CD8-positive, alpha-beta T cell (primary cell): ENCODE measurements at places on chromosomes 7 and 10.

- DNase-seq = peak; percentile 5
Observed at GRCh38 chr7:111137296-111138192, 46.6 kb downstream of the LRRN3 start.

GRCh38 chr7:105990141-105990540 is 27.1 kb downstream of the CDHR3 start:
- DNase-seq = no peak

DNA sequence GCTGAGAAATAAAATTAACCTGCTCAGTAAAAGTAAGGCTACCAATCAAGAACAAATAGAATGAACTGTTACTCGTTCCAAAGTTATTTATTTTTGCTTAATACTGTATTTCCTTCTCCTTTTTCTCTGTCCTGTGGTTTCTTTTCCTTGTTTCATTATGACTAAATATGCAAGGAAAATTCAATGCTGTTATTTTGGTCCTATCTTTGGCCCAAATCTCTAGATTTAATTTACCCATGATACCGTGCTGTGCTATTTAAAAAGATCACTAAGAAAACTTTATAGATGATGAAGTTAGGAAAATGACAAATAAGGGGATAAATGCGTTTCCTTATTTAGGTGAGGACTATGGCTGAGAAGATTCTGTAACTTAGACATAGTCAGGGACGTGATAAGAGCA is 45.3 kb upstream of the FAM133B start:
- no peak for DNase-seq

DNA sequence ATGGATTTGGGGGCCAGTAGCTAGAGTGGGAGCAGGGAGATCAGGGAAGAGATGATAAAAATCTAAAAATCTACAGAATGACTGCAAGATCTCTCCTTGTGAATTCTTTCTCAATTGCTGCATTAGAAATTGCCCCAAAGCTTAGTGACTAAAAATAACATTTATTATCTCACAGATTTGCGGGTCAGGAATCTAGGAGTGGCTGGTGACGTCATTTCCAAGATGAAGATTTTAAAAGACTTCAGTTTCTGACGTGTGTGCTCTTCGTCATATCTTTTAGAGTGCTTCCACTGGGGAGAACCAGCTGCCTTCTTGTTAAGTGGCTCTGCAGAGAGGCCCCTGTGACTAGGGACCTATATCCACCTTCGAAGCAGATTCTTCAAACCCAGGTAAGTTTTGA is 112.6 kb downstream of the DGKI start:
- DNase-seq = no peak

DNA sequence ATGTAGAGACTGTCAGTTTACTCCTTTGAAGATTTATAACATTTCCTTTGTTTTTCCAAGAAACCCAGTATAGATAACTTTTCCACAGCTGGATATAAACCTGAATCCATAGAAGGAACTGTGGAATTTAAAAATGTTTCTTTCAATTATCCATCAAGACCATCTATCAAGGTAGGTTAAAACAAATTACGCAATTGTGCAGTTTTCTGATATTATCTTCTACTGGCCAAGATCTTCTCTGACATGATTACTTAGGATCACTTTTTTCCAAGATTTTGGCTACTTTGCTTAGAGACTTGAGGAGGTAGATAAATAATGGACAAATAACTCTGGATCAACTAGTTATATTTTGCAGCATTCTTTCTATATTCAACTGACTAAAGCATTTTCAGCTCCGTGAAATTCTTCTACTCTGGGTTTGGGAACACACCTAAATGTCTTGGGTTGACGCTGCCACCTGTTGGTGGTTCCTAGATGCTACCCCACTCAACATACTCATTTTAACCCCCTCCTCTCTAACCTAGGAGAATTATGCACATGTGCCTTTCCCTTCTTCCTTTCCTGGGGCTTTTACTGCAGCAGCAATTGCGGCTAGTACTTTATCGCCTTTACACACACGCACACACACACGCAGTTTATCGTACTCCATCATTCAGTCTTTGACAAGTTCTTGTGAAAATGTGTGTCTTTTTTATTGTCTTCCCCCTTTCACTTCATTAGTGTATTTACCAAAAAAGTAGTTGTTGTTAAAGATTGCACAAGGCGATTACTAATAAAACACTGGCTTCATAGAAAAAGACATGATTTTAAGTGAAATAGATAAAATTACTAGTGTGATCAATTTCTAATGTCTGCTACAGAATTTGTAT is 32.7 kb downstream of the ABCB5 start:
- DNase-seq = no peak

- peak; percentile 8 for DNase-seq
Observed at GRCh38 chr10:104274762-104275721, 6.1 kb downstream of the GSTO2 start.

DNA sequence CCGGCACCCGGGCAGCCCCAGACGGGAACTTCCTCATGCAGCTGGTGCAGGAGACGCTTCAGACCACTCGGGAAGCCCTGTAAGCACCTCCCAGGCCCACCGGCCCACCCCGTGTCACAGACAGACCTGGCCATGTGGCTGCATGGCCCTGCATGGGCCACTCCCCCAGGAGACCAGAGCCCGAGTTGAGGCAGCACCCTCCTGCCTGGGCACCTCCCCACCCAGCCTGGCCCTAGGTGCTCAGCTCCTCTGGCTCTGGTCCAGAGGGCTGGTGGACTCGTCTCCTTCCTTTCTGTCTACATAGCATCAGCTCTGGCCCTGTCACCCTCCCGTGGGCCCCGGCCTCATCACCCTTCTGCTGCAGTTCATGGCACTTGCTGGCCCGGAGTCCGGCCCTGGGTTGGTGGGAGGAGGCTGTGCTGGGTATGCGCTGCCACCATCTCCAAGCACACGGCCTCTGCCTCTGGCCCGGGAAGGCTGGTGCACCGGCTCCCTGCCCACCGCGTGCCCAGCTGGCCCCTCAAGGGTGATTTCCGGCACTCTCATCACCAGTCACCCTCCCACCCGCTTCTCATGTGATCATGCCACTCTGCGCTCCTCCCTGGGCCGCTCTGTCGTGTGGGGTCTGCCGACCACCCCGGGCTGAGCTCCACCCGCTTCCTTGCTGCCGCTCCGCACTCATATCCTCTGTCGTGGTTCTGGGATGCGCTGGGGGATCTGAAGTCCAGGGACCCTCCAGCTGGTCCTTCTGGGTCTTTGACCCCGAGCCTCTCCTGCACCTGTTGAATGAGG is 53.1 kb upstream of the DPYSL4 start:
- DNase-seq = no peak

GRCh38 chr7:6143997-6144396 is 112.8 kb downstream of the ANKRD61 start:
- DNase-seq = no peak

GRCh38 chr7:131454498-131454897 is 101.9 kb downstream of the PODXL start:
- no peak for DNase-seq

- no peak for DNase-seq
Observed at GRCh38 chr10:112990271-112990670, 40.2 kb downstream of the TCF7L2 start.

GRCh38 chr7:155741082-155741481 is 71.2 kb downstream of the SHH start:
- no peak for DNase-seq

DNA sequence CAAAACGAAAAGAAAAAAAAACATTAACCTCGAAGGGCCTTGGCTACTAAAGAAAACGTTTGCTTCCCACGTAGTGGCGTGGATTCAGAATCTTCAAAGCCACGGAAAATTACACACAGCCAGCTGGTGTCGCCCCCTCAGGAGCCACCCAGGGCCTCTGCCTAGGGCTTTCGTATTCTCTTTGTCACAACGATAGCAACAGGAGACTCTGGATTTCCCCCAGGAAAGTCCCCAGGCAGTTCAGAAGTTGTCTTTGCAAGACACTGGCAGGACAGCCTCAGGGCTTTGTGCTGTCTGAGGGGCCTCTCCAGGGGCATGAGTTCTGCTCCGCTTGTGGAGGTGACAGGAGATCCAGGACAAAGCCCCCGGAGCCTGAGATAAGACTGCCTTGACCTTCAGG is 150.2 kb upstream of the INSYN2A start:
- DNase-seq = no peak

GRCh38 chr7:11533229-11533820 is 298.7 kb downstream of the THSD7A start:
- DNase-seq = no peak

DNA sequence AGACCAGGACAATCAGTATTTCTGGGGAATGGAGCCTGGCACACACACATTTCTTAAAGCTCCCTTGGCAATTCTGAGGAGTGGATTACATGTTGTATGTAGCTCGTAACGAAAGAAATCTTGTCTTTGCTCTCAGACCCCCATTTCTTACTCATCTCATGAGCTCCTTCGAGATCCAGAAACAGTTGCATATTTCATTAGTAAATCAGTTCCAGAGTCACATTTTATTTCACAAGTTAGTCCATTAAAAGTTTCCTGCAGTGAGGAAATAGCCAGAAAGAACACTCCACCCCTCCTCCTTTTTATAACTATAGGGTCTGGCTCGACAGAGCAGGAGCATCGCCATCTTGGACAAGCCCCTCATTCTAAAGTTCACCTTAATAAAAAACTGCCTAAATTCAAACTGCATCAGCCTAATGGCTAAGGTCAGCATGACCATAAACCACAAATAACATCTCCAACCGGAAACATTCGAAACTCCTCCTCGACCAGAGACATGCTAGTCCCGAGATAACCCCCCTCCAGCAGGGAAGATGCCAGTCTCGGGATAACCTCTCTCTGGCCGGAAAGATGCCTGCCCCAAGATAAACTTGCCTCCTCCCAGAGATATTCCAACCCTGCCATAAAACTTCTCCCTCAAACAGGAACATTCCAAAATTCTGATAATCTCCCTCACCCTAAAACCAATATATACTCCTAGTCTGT is 7.4 kb downstream of the EGFR start:
- no peak for DNase-seq

GRCh38 chr7:142901426-142902259 is 16.1 kb upstream of the TRPV6 start:
- no peak for DNase-seq

GRCh38 chr10:104447906-104448305 is 94.3 kb downstream of the CFAP58 start:
- no peak for DNase-seq

- no peak for DNase-seq
Observed at GRCh38 chr10:124596116-124596785, 134.6 kb downstream of the LHPP start.

DNA sequence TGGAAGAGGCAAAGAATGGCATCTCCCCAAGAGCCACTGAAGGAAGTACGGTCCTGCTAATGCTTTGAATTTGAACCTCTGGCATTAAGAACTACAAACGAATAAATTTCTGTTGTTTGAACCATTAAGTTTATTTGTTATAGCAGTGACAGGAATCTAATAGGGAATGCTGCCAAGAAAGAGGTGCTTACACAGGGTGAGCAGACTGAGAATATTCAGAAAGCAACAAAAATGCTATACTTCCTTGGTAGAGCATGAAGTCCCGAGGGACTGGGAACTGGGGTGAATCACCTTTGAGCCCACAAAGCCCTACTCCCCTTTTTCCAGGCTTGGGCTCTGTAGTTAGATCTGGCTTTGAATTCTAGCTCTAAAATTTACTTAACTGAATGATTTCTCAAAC is 45.0 kb downstream of the PANK1 start:
- no peak for DNase-seq

GRCh38 chr10:7000061-7000460 is 410.8 kb downstream of the SFMBT2 start:
- DNase-seq = no peak
